ENCODE measurements at places on chromosomes 4 and X.
A peak's percentile ranks its signal among the peaks of the same experiment; 100 is the strongest.

- DNase-seq: no peak
Measured at GRCh38 chrX:7946960-7947359, 19.7 kb upstream of the PNPLA4 start.

- no peak for DNase-seq
Measured at GRCh38 chr4:152132776-152133175, 372.0 kb upstream of the GATB start.

GRCh38 chr4:185127021-185127925, 15.8 kb upstream of the SLC25A4 start:
- DNase-seq: peak; percentile 57

GRCh38 chr4:13349096-13349495, 135.0 kb downstream of the RAB28 start:
- DNase-seq: no peak

- no peak for DNase-seq
Measured at GRCh38 chr4:139523076-139523475, 32.9 kb downstream of the SETD7 start.

DNA sequence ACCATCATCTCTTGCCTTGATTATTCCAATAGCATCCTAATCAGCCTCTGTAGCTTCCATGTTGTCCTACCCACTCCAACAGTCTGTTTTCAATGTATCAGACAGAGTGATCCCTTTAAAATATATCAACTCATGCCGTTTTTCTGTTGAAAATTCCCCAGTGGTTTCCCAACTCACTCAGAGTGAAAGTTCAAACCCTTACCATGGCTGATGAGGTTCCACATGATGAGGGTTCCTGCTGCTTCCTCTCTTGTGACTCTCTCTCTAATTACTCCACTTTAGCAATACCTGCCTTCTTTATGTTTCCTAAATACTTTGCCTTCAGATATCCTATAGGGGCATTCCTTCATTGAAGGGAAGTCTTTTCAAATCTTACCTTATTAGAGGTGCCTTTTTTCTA, 334.7 kb downstream of the PPP1R2C start:
- no peak for DNase-seq

DNA sequence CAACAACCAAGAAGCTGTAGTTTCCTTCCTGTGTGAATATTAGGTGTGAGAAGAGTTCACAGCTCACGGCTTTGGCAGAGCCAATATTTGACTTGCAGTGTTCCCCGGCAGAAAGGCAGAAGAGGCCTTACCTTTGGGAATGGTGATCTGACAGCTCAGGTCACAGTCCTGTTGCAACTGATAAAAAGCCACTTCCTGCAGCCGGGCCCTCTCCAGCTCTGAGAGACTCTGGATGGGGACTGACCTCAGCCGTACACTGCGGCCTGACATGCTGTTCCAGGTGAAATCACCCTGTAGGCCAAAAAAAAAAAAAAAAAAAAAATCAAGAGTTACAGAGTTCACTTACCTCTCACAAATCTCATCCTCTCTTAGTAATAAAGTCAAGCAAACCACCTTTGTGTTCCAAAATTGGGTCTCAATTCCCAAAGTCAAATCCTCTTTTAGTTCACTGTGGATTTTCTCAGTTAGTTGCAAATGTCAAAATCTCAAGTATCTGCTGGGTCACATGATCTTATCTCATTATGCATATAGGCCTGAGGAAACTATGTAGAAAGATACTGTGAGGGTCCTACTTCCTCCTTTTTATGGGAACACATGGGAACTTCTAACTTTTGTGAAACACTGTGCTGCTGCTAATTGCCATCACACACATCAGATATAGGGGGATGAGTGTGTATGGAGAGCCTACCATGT, 38.6 kb upstream of the AMELX start:
- DNase-seq: no peak

DNA sequence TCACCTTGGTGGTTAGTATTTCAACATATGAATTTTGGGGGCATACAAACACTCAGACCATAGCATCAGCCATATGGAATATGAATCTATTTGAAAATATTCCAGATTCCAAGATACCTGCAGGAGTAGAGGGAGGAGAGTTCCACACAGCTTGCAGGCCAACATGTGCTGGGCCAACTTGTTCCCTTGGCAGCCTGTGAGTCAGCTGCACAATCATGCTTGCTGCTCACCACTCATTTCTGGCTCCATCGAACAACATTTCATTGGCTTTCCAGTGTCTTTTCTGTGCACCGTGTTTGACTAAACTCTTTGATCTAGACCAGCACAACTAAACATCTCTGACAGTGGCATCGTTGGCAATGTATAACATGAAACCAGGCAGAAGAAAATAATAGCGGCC, 282.5 kb upstream of the RASGEF1B start:
- no peak for DNase-seq

DNA sequence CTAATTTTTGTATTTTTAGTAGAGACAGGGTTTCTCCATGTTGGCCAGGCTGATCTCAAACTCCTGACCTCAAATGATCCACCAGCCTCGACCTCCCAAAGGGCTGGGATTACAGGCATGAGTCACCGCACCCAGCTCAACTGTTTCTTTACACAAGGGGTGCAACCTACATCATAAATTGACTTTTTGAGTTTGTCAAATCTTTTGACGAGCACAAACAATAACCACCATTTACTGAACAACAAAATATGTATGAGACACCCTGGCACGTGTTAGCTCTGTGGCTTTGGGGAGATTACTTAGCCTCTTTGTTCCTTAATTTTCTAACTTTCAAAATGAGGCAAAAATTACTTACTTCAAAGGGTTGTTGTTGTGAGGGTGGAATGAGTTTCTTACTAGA, 23.5 kb upstream of the SLC34A2 start:
- DNase-seq: no peak

GRCh38 chrX:47178337-47178736, 15.3 kb upstream of the UBA1 start:
- no peak for DNase-seq

DNA sequence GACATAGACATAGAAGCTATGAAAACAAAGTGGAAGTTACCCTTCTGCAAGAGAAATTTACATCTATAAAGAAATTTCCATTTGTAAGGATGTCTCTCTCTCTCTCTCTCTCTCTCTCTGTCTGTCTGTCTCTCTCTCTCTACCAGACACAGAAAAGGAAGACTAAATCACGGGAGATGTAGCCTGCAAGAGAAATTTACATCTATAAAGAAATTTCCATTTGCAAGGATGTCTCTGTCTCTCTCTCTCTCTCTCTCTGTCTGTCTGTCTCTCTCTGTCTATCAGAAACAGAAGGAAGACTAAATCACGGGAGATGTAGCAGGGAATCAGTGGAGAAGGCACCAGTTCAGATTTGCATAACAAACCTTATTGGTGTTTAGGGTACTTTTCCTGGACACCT, 65.6 kb upstream of the CTSO start:
- no peak for DNase-seq

- no peak for DNase-seq
Measured at GRCh38 chr4:55499495-55499894, 47.2 kb downstream of the CLOCK start.

DNA sequence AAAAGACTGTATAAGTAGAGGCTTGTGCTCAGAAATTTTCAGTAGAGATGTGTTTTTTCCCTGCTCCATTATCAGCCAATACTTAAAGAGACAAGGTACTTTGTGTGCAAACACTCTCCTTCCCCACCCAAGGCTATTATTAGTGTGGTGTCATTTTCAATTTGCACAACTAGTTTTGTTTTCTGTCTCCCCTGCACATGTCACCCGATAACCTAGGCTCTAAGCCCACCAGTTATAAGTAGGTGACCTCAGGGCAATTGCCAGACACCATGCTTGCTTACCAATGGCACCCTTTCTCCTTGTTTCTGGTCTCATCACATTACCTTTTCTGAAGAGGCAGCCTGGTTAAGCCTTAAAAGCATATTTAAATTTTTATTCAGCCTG, 8.0 kb upstream of the GUCY1A1 start:
- no peak for DNase-seq

GRCh38 chr4:128775477-128775876, 34.0 kb upstream of the JADE1 start:
- DNase-seq: no peak

DNA sequence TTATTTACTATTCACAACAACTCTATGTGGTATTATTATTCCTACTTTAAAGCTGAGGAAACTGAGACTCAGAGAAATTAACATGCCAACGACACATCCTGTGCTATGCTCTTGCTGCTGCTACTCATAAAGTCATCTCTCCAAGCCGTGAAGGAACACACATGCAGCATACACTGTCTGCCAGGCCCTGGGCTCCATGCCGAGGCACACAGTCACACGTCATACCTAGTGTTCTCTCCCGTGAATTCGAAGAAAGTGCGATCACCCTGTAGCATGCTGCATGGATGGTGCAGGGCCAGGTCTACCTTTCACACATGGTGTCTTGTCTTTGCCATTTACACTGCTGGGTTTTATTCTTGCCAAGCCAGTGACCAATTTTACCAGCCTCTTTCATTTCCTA, 34.1 kb downstream of the TBC1D1 start:
- DNase-seq: no peak

GRCh38 chr4:62156205-62156604, 956.1 kb downstream of the ADGRL3 start:
- DNase-seq: no peak

DNA sequence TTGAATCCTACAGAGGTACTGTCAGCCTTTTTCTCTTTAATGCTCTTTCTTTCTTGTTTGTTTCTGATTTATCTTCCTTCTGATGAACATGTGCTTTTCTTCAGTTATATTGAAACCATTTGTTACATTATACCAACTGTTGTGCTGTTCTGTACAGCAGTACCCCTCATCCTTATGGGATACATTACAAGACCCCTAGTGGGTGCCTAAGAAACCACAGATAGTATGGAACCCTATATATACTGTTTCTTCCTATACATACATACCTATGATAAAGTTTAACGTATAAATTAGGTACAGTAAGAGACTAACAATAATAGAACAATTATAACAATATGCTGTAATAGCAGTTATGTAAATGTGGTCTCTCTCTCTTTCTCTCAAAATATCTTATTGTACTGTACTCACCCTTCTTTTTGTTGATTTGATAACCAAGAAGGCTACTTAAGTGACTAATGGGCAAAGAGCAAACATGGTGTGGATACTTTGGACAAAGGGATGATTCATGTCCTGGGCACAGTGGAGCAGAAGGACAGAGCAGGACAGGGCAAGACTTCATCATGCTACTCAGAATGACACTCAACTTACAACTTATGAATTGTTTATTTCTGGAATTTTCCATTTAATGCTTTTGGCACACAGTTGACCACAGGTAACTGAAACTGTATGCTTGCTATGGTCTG, 10.7 kb upstream of the YIPF7 start:
- no peak for DNase-seq

- DNase-seq: no peak
Measured at GRCh38 chrX:96682516-96682915, 2.1 kb upstream of the DIAPH2 start.

- no peak for DNase-seq
Measured at GRCh38 chr4:164924670-164925238, 47.8 kb downstream of the APELA start.

Data from GM13977 (cell line).